Cardiac septum (tissue), 1 donor: ENCODE measurements at places on chromosomes 12 and 14. TPM values are rescaled to one million over a fixed set of nuclear protein-coding genes. Genes with fewer than 3 reads are reported as not detected.

The AQP5 gene
- not detected for total RNA-seq

- DNase-seq, result no peak
Measured at GRCh38 chr12:16348435-16349130, 1.1 kb downstream of the MGST1 start.

The CLEC1A gene
- total RNA-seq, result 2.2 TPM

DNA sequence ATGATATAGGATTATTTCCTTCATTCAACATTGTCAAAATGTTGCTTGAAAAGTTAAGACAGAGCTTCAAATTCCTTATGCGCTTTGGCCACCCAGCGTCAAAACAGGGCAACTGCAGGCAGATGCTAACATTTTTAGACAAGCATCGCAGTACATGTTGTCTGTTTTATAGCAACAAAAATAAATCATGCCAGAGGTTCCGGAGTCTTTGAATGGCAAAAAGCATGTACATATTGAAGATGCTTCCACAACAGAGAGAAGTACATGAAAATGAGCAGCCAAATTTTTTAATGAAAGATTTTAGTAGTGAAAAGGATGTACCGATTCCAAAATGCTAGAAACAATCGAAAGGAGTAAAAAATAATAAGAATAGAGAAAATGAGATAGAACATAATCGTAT, 49.8 kb upstream of the USP15 start:
- DNase-seq, result no peak

DNA sequence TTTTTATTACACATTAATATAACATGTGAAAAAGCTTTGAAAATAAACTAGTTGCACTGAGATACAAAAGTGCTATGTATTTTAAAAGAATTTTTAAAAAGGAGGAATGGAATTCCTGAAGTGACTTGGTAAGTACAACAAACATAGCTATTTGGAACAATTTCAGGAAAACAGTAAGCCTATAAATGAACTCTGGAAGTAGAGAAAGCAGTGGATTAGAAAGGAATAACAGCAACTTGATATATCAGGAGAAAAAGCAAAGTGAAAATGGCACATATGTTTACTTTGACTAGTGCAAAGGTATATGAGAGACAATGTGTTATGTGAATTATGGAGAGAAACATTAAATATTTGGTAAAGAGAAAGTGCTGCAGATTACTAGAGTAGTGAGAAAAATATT, 811.7 kb downstream of the C12orf50 start:
- DNase-seq, result no peak

The GPR132 gene
- 0.73 TPM for total RNA-seq

The KLHDC1 gene
- 6.6 TPM for total RNA-seq

The CIROP gene
- not detected for total RNA-seq

- DNase-seq, result no peak
Measured at GRCh38 chr14:89382901-89383845, 33.9 kb downstream of the FOXN3 start.

- no peak for DNase-seq
Measured at GRCh38 chr14:105071942-105072341, 6.7 kb upstream of the GPR132 start.

DNA sequence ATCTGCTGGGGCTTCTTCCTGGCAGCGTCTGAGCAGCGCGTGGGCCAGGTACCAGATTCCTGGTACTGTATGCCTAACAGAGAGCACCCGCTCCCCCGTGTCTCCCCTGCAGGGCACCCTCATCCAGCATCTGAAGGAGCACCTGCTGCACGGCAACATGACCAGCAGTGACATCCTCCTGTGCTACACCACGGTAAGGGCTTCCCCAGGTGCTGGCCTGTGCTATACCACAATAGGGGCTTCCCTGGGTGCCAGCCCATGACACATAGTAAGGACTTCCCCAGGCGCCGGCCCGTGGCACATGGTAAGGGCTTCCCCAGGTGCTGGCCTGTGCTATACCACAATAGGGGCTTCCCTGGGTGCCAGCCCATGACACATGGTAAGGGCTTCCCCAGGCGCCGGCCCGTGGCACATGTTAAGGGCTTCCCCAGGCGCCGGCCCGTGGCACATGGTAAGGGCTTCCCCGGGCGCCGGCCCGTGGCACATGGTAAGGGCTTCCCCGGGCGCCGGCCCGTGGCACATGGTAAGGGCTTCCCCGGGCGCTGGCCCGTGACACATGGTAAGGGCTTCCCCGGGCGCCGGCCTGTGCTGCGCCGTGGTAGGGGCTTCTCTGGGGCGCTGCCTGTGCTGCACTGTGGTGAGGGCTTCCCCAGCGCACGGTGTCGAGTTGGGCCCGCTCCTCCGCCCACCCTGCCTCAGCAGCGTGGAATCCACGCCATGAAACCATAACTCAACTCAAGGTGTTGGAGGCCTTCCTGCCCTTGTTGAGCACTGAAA, 49.3 kb downstream of the AACS start:
- no peak for DNase-seq

The TAPBPL gene
- total RNA-seq, result 17.2 TPM

The IL26 gene
- not detected for total RNA-seq

The NFATC4 gene
- total RNA-seq, result 13.3 TPM

DNA sequence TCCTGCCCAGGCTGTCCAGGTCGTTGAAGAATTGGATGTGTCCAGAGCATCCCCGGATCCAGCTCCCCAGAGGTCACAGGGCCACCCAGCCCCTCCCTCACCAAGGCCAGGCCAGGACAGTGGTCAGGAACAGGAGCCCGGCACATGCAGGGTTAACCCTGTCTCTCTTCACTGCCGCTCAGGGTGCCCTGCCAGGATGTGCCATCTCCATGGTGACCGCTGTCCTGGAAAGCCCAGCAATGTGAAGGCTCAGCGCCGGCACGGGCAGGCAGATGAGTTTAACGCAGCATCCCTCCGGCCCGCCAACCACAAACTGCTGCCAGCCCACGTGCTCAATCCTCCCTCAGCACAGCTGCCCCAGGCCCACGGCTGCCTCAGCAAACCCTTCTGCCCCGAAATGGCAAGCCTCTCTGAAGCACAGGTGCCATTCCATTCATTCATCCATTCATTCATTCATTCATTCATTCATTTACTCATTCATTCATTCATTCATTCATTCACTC, 4.4 kb downstream of the TMEM179 start:
- DNase-seq, result no peak

DNA sequence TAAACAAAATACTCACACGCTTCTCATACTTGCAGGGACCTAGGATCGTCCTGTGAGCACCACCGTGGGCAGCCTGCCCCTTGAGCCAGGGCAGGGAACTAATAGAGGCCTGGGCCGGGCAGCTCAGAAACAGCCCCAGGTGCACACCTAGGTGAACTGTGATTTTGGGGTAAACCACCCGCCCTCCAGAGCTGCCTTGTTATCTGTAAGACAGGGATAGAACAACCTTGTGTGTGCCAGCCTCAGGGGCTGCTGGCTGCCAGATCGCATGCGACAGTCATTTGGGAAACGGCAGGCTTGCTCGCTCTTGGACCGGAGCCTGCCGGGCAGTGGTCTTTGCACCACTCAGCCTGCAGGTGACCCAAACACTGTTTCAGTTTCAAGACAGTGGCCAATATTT, 86.8 kb downstream of the ADGRD1 start:
- no peak for DNase-seq

The IL22 gene
- total RNA-seq, result not detected

- DNase-seq, result no peak
Measured at GRCh38 chr14:96085369-96085768, 46.2 kb downstream of the C14orf132 start.

DNA sequence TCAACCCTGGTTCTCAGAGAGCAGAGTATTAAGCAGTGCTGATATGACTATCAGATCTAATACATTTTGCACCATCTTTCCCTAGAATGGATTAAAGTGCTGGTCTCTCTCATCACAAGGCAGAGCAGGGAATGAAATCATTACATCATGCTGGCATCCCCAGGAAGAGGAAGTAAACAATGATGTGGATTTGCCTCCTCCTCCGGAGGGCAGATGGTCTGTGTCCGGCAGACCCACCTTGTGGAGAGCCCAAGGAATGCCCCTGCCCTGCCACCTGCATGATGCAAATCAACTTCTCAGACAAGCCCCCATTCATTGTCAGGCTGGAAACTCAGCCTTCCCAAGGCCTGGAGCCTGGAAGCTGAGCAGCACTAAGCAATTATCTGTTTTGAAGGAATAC, 1149.1 kb downstream of the VRK1 start:
- no peak for DNase-seq

- no peak for DNase-seq
Measured at GRCh38 chr12:94768398-94769046, 118.2 kb upstream of the TMCC3 start.

- no peak for DNase-seq
Measured at GRCh38 chr14:99644723-99645544, at the start of gene HHIPL1. Gene HHIPL1, plus strand, starts transcription at chr14:99645129. Its CDS starts 79 bp downstream, at chr14:99645208.

- no peak for DNase-seq
Measured at GRCh38 chr12:47075192-47076084, 4.0 kb upstream of the PCED1B start.
